ENCODE measurements at places on chromosomes 3 and 15.
A peak's percentile ranks its signal among the peaks of the same experiment; 100 is the strongest.

GRCh38 chr3:56753206-56753820 is 48.4 kb downstream of the ARHGEF3 start:
- no peak for DNase-seq

DNA sequence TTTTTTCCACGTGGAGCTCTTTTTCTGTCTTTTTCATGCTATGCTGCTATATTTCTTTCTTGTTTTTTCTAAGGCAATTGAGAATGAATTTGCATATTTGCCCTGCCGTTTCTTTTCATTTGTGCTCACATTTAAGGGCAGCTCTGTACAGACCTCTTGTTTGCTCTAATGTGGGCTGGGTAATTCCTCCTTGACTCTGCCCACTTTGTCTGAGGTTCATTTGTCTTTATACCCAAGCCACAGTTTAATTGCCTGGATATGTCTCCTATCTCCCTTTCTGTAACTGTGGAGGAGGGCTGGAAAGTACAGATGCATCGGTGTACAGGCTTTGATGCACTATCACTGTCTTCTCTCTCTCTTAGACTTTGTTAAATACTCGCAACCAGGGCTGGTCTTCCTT is 195.9 kb downstream of the EPHB1 start:
- no peak for DNase-seq

GRCh38 chr15:101091080-101092017 is 160.5 kb downstream of the CHSY1 start:
- DNase-seq, result no peak

DNA sequence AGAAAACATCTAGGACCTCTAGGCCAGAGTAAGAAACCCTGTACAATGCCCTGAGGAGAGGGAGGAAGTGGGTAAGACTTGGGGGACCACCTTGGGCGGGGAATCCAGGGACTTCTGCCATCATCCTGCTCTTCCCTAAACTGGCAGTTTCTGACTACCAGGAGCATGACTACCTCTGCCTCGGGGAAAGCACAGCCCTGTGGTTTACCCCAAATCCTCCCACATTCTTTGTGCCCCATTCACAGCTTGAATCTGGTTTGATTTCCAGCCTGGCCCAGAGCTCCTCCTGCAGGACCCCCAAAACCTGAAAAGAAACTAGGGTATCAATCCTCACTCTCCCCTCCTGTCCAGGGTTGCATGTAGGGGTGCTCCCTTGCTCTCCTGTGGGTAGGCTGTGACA is 4.7 kb downstream of the C3orf18 start:
- peak; percentile 54 for DNase-seq

DNA sequence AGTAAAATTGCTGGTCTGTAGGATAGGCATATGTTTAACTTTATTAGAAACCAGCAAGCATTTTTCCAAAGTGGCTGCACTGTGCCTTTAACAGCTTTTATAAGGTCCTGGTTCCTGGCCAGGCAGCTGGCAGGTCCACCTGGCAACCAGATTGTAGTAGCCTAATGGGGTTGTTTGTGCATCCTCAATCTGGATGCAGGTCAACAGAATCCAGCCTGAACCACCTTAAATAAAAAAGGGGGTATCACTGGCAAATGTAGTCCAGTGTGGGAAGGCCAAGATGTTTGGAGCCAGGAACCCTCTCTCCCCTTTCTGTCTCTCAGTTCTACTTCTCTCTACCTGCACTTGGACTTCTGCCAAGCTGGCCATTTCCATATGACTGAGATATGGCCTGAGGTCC is 200.3 kb downstream of the ZNF621 start:
- no peak for DNase-seq

- no peak for DNase-seq
Measured at GRCh38 chr3:170713653-170714052, 127.8 kb upstream of the SLC7A14 start.

DNA sequence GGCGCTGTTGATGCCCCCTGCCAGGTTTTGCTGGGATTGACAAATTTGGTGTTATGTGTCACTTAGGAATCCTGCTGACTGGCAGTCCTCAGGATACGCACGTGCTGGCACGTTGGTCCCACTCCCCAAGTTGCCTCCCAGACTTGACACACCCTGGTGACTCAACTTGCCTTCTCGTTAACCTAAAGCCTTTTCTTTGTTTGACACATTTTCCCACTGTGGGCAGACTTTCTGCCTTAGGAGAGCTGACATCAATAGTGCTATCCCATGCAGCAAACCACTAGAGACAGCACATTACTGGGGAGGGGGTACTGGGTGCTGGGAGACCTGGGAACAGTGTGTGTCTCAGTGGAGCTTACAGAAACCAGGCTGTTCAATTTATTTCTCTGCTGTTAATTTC is 104.3 kb downstream of the OXNAD1 start:
- DNase-seq, result peak; percentile 82

DNA sequence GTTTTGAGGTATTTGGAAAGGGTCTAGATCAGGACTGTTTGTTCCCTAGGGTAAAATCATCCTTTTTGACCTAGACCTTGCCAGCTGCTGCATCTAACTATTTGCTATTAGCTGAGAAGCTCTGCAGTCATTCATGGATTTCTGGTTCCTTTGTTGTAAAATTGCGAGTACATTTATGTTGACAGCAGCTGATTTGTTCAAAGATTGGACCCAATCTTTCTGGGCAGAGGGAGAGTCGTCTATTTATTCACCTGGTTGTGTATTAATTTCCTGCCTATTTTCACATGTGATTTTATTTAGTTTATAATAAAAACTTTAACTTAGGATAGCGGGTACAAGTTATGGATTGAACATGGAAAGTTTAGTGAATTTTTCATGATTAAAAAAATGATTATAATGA is 236.3 kb downstream of the CNTN4 start:
- DNase-seq, result no peak

DNA sequence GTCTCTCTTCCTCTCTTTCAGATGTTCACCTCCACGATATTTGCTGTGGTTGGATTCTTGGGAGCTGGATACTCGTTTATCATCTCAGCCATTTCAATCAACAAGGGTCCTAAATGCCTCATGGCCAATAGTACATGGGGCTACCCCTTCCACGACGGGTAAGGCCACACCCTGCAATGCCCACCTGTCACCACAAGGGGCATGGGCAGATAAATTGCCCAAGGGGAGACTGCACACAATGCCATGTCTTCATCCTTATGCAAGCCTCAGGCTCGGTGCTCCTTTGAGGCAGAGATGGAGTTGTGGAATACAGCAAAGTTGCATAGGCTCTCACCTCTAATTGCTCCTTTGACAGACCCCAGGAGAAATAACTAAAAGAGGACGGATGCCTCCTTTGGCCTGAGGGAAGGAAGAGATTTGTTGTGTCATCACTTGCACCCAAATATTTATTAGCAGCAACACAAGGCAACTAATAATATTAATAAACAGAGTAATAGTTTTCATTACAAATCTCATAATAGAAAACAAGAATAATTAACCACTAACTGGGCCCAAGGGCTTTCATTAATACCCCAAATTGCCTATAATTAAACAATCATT is 13.2 kb downstream of the TM4SF4 start:
- DNase-seq, result no peak

DNA sequence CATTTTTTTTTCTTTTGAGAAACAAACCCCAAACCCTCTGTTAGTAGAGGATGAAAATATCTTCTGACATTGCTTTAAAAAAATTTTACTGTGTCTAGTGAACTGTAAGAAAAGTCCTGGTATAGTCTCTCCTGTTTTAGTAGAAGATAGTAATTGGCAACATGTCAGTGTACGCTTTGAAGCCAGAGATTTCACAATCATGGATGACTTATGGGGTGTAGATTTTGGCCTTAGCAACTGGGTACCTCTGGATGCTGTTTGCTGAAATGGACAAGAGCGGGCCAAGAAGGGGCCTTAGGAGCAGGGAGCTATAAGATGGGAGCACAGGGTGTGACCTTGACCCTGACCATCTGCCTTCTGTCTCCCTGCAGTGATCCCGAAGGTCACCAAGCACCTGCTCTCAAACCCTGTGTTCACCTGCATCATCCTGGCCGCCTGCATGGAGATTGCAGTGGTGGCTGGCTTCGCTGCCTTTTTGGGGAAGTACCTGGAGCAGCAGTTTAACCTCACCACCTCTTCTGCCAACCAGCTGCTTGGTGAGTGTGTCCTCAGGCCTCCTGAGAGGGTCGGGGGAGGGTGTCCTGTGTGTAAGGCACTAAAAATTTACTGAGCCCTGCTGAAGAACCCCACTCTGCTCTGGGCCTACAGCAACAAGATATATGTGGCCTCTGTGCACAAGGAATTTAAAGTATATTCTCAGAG is 266.7 kb downstream of the SLCO3A1 start:
- no peak for DNase-seq

DNA sequence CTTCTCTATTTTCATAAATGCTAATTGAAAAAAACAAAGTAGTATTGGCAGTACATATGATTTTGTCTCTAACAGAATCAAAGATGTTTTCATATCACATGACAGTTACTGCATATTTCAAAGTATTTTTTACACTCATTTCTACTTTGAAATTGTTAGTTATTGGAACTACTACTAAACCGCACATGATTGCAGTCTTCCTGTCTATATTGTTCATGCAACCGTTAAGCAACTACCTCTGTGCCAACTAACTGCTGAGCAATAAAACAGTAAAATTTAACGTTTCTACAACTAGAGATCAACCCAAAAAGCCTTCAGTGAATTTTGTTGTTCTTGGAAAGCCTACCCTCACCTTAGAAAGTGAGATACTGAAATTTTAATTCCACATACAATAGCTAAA is 64.2 kb downstream of the DMXL2 start:
- no peak for DNase-seq

DNA sequence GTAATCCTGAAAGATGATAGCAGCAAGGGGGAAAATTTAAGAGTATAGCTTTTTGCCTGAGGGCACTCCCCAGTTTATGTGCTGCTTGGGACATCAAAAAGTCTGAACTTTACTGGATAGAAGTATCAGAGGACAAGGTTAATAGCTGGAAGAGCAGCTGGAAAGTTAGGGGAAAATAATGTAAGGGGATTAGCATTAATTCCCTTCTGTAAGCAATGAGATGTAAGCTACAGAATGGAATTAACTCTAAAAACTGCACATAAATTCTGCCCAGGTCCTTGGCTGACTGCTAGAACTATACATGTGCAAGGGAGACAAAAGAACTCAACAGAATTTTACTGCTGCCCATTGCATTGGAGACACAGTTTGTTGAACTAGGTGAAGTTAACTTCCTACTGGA is 55.6 kb downstream of the ATP11B start:
- no peak for DNase-seq

DNA sequence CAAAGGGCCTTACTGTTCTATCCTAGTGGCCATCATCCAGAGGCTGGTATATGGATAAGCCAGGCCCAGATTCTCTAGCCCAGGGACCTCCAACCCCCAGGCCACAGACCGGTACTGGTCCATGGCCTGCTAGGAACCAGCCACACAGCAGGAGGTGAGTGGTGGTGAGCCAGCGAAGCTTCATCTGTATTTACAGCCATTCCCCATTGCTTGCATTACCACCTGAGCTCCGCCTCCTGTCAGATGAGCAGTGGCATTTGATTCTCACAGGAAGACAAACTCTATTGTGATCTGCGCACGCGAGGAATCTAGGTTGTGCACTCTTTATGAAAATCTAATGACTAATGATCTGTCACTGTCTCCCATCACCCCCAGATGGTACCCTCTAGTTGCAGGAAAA is 30.1 kb upstream of the TPM1 start:
- no peak for DNase-seq

- no peak for DNase-seq
Measured at GRCh38 chr15:33022629-33023028, 171.9 kb downstream of the FMN1 start.

DNA sequence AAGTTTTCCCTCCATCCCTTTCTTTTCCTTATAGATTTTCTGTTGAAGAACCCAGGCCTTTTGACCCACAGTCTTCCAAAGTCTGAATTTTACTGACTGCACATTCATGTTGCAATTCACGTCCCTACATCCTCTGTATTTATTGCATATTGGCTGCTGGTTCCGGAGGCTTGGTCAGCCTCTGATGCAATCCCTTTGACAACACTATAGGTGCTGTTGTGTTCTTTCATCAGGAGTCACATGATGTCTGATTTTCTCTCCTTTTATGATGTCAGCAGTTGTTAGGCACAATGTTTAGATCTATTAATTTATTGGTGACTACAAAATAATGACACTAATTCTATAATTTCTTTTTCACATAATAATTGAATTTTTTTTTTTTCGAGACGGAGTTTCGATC is 8.7 kb downstream of the CYP1A1 start:
- no peak for DNase-seq

DNA sequence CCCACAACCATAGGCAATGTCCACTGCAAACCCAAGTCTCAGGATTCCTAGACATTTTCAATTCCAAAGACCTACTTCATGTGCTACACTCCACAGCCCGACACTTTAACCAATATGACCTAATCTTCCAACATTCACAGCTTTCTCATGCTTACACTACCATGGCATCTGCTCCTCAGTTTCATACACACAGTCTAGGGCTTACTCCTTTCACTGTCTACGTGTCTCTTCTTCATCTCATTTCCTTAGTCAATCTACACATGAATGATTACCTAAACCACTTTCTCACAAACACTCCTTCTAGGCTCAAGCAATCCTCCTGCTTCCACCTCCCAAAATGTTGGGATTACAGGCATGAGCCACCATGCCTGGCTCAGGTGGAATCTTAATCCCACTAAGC is 106.3 kb downstream of the STAG1 start:
- no peak for DNase-seq

GRCh38 chr3:11662392-11662990 is 18.8 kb upstream of the VGLL4 start:
- no peak for DNase-seq

DNA sequence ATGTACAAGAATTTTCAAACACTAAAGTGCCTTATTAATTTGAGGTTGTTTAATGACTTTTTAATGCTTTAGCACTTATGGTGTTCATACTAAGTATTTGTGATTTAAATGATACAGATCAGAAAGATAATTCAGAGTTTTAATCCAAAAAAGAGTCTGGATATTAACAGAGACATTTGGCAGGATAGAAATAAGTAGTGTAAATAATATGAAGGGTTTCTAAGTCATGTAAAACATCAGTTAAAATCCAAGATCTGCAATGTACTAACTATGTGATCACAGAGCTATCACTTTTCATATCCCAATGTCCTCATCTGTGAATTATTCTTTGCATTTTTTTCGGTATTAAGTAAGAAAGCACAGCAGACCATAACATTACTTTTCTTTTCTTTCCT is 62.9 kb downstream of the CD200 start:
- DNase-seq, result no peak

DNA sequence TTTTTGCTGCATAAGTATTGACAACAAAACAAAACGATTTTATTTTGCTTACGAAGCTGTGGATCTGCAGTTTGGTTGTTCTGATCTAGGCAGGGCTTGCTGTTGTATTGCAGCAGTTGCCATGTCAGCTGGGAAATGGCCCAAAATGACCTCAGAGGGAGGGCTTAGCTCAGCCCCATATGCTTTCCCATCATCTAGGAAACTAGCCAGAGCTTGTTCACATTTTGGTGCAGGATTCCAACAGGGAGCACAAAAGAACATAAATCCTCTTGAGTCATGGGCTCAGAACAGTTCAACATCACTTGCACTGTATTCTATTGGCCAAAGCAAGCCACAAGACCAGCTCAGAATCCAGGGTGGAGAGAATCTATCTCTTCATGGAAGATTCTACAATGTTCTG is 42.2 kb upstream of the ROBO2 start:
- peak; percentile 87 for DNase-seq

GRCh38 chr15:27495963-27496459 is 525.0 kb downstream of the GABRG3 start:
- no peak for DNase-seq

Data from epithelial cell of prostate (primary cell).